ENCODE measurements at places on chromosomes 5 and 9. TPM values are rescaled to one million over a fixed set of nuclear protein-coding genes. Genes with fewer than 3 reads are reported as not detected.
A peak's percentile ranks its signal among the peaks of the same experiment; 100 is the strongest.

DNA sequence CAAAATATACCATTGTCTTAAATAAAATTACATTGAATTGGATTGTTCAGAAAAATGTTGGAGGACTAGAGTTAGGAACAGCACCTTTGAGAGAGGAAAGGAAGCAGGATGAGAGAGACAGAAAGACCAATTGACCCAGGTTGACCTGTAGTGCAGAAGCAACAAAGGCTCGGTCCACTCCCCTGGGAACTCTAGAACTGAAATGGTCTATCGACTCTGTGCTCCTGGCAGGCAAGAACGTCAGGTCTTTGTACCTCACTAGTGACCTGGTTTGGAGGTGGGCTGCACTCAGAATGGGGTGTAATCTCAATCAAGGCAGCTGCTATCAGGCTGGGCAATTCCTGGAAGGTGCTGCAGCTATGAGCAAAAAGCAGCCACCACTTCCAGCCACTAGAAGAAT, 110.8 kb downstream of the FAM174A start:
- H3K27ac ChIP-seq, result no peak overlapping the region
- no peaks in the 10 kb centered on the region for H3K36me3 ChIP-seq
- no peak for DNase-seq
- peaks cover 12% of the 10 kb centered on the region for H3K27me3 ChIP-seq
- no peak overlapping the region for H3K4me3 ChIP-seq
- peaks cover 13% of the 10 kb centered on the region for H3K4me1 ChIP-seq

GRCh38 chr5:137061382-137061781, 437.7 kb downstream of the SPOCK1 start:
- no peaks in the 10 kb centered on the region for H3K4me1 ChIP-seq
- H3K27me3 ChIP-seq, result no peaks in the 10 kb centered on the region
- H3K27ac ChIP-seq, result no peak overlapping the region
- H3K4me3 ChIP-seq, result no peak overlapping the region
- DNase-seq, result no peak

- H3K27me3 ChIP-seq, result no peaks in the 10 kb centered on the region
- no peak overlapping the region for H3K27ac ChIP-seq
- H3K4me3 ChIP-seq, result no peak overlapping the region
These were observed 33.1 kb downstream of the GRAMD2B start for GRCh38 chr5:126456217-126456820.

DNA sequence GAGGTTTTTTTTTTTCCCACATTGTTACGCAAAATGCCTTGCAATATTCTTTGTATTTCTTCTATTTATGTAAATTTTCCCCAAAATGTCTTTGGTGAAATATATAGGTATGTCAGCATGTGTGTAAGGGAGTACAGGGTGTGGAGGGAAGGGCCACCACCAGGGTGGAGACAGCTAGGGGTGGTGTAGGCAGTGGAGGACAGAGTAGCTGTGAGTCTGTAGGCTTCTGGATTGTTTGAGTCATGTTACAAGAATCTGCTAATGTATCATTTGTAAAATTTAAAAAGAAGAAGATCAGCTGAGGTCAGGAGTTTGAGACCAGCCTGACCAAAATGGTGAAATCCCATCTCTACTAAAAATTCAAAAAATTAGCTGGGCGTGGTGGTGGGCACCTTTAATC, 175.5 kb downstream of the NXNL2 start:
- no peak overlapping the region for H3K4me3 ChIP-seq
- H3K27me3 ChIP-seq, result no peaks in the 10 kb centered on the region
- DNase-seq, result no peak
- no peaks in the 10 kb centered on the region for H3K4me1 ChIP-seq
- no peak overlapping the region for H3K27ac ChIP-seq

DNA sequence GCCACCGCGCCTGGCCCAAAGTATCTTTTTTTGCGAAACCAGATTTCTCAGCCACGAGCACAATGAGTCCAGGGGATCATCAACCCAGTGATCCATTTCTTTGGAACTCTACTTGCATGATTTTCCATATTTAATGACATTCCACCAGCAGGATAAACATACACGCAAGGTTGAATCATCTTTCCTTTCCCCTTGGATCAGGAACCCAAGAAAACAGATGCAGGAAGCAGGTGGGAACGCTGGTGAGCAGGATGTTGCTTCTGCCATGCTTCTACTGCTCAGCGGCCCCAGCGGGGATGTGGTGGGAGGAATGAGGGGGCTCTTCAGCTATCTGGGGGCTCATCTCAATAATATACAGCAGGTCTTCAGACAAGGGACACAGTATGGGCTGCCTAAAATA, 118.2 kb downstream of the SEC61B start:
- no peaks in the 10 kb centered on the region for H3K36me3 ChIP-seq
- no peak for DNase-seq
- H3K4me3 ChIP-seq, result no peak overlapping the region
- H3K27me3 ChIP-seq, result peaks cover 7% of the 10 kb centered on the region

GRCh38 chr5:95960667-95961616, 709 bp downstream of the ELL2 start:
- peaks cover 38% of the 10 kb centered on the region for H3K36me3 ChIP-seq
- peaks cover 59% of the 10 kb centered on the region for H3K4me1 ChIP-seq
- H3K4me3 ChIP-seq, result peak overlapping the region; percentile 92

GRCh38 chr9:101442318-101442717, 6.7 kb upstream of the ALDOB start:
- no peak overlapping the region for H3K27ac ChIP-seq
- no peak for DNase-seq
- H3K27me3 ChIP-seq, result peaks cover 23% of the 10 kb centered on the region
- H3K36me3 ChIP-seq, result no peaks in the 10 kb centered on the region
- no peak overlapping the region for H3K4me3 ChIP-seq

- no peaks in the 10 kb centered on the region for H3K36me3 ChIP-seq
- no peaks in the 10 kb centered on the region for H3K27me3 ChIP-seq
- no peak for DNase-seq
- no peak overlapping the region for H3K4me3 ChIP-seq
These were observed 24.4 kb upstream of the C5orf46 start for GRCh38 chr5:147930769-147931168.

DNA sequence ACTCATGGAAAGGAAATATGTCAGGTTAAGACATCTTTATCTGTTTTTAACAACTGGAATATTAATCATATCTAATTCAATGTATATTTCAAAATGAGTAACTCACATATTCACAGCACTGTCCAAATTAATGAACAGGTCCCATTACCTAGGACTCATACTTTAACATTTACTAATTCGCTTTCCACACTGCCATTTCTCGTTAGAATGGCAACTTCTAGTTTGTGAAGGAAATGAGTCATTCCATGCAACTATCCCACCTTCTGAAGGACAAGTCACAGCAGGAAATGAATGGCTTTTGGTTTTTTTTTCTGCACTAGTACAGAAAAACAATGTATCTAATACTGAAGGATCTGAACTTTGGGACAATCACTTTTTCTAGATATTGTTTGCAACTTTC, 24.6 kb upstream of the IFNK start:
- H3K36me3 ChIP-seq, result no peaks in the 10 kb centered on the region
- peaks cover 15% of the 10 kb centered on the region for H3K4me1 ChIP-seq
- no peaks in the 10 kb centered on the region for H3K27me3 ChIP-seq
- DNase-seq, result no peak

GRCh38 chr5:28450997-28451396, 1412.6 kb upstream of the CDH9 start:
- no peaks in the 10 kb centered on the region for H3K36me3 ChIP-seq
- no peak overlapping the region for H3K4me3 ChIP-seq
- H3K27me3 ChIP-seq, result no peaks in the 10 kb centered on the region
- no peak overlapping the region for H3K27ac ChIP-seq
- no peak for DNase-seq
- H3K4me1 ChIP-seq, result no peaks in the 10 kb centered on the region

DNA sequence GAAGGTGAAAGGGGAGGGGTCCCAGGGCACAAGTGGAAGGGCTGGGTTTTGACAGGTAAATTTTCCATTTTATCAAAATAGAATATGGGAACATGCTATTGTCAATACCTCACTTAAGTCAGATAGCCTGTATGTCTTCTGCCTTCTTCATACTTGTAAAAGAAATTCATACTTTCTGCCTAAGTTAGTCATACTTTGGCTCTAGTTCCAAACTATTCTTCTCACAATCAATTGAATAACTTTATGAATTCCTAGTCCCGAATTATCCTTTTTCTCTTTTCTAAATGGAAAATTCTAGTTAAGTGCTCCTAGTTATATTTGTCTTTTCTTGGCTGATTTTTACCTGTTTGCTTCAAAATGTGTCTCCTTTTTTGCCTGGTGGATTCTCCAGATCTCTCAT, 271.4 kb downstream of the CSNK1G3 start:
- H3K4me3 ChIP-seq, result no peak overlapping the region
- no peak for DNase-seq
- H3K4me1 ChIP-seq, result no peaks in the 10 kb centered on the region

- no peaks in the 10 kb centered on the region for H3K4me1 ChIP-seq
- no peak overlapping the region for H3K27ac ChIP-seq
- no peak for DNase-seq
These were observed 158.9 kb upstream of the PHYKPL start for GRCh38 chr5:178391480-178391879.

DNA sequence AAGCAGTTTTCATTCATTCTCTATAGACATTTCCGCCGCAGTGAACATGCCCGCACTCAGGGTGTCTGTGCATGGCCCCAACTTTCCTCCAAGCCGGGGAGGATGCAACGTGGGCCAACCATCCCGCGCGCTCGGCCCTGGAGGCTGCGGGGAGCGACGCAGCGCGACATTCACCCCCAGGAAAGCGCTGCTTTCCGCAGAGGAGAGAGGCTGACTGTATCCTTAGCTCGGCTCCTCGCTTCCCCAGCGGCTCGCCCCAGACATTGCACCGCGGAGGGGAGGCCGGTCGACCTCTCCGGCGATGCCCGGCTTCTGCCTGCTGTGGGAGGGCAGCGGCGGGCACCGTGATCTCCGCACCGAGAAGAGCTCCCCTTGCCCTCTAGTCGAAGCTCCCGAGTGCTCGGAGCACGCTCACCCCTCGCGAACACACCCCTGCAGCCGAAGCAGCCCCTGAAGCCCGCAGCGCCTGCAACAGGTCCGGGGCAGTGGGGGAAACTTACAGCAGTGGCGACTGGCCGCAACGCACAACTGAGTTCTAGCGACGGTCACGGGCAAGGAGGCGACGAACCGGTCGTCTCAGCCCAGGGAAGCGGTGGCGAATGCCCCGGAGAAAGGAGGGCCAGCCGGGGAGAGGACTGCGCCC, 600 bp downstream of the ENC1 start:
- peak overlapping the region; percentile 79 for H3K4me3 ChIP-seq
- no peaks in the 10 kb centered on the region for H3K36me3 ChIP-seq
- H3K27me3 ChIP-seq, result peaks cover 76% of the 10 kb centered on the region
- no peak overlapping the region for H3K27ac ChIP-seq
- peak; percentile 18 for DNase-seq
- H3K4me1 ChIP-seq, result peaks cover 22% of the 10 kb centered on the region

GRCh38 chr9:6384732-6385131, 28.3 kb upstream of the UHRF2 start:
- H3K4me1 ChIP-seq, result no peaks in the 10 kb centered on the region
- peaks cover 2% of the 10 kb centered on the region for H3K27me3 ChIP-seq
- no peak overlapping the region for H3K4me3 ChIP-seq
- no peak for DNase-seq
- H3K36me3 ChIP-seq, result no peaks in the 10 kb centered on the region
- H3K27ac ChIP-seq, result no peak overlapping the region

GRCh38 chr9:137762414-137763061, 115.0 kb upstream of the CACNA1B start:
- H3K4me3 ChIP-seq, result no peak overlapping the region
- peaks cover 69% of the 10 kb centered on the region for H3K36me3 ChIP-seq
- H3K4me1 ChIP-seq, result peaks cover 11% of the 10 kb centered on the region
- peak overlapping the region; percentile 72 for H3K27ac ChIP-seq
- no peak for DNase-seq

DNA sequence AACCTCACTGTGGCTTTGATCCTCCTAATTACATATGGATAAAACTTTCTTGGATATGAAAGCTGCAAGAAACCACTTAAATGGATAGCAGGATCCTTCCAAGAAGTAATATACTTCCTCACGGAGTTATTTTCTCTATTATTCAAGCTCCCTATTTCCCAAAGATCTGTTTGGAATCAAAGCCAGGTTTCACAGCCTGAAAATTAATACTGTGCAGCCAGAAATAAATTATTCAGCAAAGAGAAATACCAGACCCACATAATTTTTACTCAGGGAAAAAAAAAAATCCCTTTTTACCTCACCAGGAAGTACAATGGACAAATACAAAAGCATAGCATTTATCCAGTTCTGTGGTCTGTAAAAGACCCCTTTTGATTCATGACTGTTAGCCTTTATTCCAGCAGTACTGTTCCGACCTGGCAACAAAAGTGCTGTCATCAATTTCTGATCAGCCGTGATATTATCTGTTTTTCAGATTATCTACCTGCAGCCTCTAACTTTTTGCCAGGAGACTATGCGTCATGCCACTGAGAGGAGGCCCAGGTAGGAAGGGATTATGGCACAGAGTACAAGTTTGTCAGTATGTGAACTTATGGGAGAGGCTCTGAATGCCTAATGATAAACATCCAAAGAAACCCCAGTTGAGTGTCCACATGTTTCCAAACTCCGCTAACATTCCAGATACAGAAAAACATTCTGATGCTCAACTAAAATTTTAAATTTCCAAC, 57.0 kb downstream of the FBN2 start:
- no peak overlapping the region for H3K4me3 ChIP-seq
- no peak for DNase-seq
- no peaks in the 10 kb centered on the region for H3K36me3 ChIP-seq
- no peaks in the 10 kb centered on the region for H3K27me3 ChIP-seq
- no peak overlapping the region for H3K27ac ChIP-seq
- H3K4me1 ChIP-seq, result no peaks in the 10 kb centered on the region

- DNase-seq, result peak; percentile 33
- H3K36me3 ChIP-seq, result no peaks in the 10 kb centered on the region
- peaks cover 57% of the 10 kb centered on the region for H3K27me3 ChIP-seq
- H3K4me1 ChIP-seq, result peaks cover 55% of the 10 kb centered on the region
These were observed 2.0 kb downstream of the GLIS3 start for GRCh38 chr9:4297786-4298254.

GRCh38 chr9:85432599-85432998, 309.2 kb downstream of the AGTPBP1 start:
- H3K4me3 ChIP-seq, result no peak overlapping the region
- no peak overlapping the region for H3K27ac ChIP-seq
- H3K27me3 ChIP-seq, result peaks cover 3% of the 10 kb centered on the region
- H3K36me3 ChIP-seq, result no peaks in the 10 kb centered on the region
- no peak for DNase-seq

DNA sequence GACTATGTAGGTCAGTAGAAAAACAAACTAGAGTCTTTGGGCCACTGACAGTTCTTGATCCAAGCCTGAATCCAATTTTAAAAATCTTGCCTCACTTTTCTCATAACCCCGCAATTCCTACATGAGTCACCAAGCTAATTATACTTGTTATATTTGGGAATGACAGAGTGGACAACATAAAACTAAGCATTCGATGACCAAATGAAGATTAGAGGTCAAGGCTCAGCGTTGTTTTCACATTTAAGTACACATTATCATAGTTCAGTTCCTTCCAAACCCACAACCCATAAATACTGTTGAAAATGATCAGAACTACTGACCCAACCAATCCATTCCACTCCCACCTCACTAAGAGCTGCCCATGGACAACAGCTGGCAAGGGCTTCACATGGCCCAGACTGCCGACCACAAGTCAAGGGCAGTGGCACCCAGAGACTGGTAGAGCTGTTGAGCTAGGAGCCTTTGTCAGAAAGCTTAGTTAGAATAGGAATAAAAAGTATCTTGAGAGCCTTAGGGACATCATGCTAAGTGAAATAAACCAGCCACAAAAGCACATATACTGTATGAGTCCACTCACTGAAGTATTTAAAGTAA, 64.2 kb downstream of the MYO10 start:
- DNase-seq, result no peak
- H3K4me1 ChIP-seq, result no peaks in the 10 kb centered on the region
- H3K27me3 ChIP-seq, result no peaks in the 10 kb centered on the region

The NDUFS6 gene
- total RNA-seq, result 31.6 TPM

The CDC20B gene
- total RNA-seq, result 0.18 TPM

The HAPLN1 gene
- not detected for total RNA-seq

The RNF20 gene
- total RNA-seq, result 34.8 TPM

The CNTNAP3 gene
- total RNA-seq, result not detected

The FANCC gene
- total RNA-seq, result 12.6 TPM

The CCL21 gene
- not detected for total RNA-seq

All from activated T-helper 2 cell treated with anti-CD3 and anti-CD28 coated beads, Interferon-gamma antibody, Interleukin-2, Interleukin-4, amounts not matched to agents 10 μg/mL and 5 μg/mL and 100 μg/mL, durations not matched to agents 14 hours and 24 hours and 36 hours (primary cell).